Fibroblast of skin of left biceps (primary cell): ENCODE measurements at places on chromosomes 6 and 20.

GRCh38 chr20:39913274-39913673, 775.8 kb downstream of the MAFB start:
- DNase-seq = no peak

GRCh38 chr6:23213193-23213592, 643.8 kb downstream of the HDGFL1 start:
- DNase-seq = no peak

- DNase-seq = peak; percentile 38
These were observed 41.5 kb downstream of the SLC22A2 start for GRCh38 chr6:160217073-160217472.

DNA sequence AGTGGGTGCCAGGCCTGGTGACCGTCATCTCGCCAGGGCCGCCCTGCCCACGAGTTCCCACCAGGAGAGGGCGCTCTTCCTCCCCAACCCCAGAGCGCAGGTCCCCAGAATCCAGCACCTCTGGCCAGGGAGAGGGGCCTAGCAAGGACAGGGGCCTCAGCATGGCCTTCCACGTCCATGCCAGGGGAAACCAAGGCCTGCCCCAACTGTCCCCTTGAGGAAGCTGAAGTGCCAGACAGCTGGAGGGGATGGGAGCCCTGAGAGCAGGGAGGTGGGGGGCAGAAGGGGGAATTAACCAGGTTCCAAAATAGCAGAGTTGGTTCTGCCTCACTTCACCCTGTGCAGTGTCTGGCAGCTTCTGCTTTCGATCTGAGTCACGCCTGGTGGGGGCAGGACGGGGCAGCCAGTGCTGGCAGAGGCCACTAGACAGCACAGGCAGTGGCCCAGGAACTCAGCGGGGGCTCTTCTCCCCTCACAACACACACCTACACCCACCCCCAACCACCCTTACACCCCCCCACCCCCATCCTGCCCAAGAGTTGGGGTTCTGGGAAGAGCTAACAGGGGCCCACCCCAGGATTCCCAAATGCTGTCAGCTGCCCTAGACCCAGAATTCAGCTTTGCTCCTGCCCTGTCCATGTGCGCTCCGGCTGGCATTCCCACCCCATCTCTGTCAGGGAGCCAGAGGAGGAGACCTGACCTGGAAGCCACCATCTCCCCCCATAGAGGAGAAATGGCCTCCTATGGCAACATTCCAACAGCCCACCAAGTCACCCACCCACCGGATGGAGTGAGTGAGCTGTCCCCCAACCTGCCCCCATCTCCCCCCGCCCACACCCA, 29.2 kb downstream of the TFEB start:
- no peak for DNase-seq

DNA sequence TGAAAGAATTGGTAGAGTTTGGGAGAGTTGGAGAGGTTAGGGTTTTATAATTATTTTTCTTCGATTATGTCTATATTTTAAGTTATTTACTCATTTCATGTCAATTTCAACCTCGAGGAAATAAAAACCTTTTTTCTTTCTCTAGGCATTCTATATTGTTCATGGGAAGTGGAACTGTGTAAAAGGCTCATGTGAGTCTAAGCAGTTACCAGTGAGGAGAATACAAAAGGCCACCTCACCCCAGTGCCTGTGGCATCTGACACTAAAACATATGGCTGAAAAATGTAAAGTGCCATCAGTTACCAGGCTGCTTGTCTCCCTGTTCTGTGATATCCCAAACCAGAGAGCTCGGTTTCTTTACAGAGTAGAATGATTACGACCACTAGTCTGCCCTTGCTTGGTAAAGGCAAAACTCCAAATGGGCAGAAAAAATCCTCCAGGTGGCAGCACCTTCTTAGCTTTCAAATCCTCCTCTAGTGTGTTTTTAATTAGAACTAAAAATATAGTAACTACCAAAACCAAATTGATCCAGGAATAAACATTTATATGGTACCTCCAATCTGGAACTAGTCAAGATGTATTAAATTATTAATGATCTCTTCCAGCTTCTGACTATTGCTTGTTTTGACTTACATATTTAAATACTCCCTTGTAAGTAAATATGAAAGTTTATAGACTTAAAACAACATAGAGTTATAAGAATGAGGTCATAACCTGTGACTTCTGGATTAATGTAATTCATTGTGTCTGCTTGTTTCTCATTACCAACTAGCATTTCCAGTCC, 122.6 kb upstream of the MCHR2 start:
- peak; percentile 53 for DNase-seq

- no peak for DNase-seq
These were observed 15.0 kb upstream of the JARID2 start for GRCh38 chr6:15230827-15231226.

- peak; percentile 78 for DNase-seq
These were observed 15.9 kb upstream of the TBC1D20 start for GRCh38 chr20:478010-478948.

DNA sequence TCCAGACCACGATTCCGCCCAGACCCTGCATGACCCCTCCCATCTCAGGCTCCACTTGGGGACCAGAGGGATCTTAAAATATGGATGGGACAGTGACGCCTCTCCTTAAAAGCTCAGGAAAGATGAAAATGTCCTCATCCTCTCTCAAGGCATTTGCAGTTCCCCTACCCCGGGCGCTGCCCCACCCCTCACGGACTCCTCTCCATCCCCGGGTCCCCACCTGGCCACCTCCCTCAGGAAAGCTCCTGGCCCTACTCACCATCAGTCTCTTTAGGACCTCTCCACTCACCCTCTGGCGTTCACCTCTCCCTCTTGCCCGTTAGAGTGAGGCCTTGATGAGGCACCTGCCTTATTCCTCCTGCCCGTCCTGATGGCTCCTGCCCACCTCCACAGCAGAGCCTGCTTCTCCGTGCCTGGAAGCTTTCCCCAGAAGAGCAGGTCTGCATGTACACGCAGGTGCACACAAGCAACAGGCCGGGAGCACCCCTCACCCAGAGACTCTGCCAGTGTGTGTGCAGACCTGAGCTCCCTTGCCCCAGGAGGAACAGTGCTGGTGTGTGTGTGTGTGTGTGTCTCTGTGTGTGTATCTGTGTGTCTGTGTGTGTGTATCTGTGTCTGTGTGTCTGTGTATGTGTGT, 105.6 kb upstream of the NXT1 start:
- DNase-seq = no peak

DNA sequence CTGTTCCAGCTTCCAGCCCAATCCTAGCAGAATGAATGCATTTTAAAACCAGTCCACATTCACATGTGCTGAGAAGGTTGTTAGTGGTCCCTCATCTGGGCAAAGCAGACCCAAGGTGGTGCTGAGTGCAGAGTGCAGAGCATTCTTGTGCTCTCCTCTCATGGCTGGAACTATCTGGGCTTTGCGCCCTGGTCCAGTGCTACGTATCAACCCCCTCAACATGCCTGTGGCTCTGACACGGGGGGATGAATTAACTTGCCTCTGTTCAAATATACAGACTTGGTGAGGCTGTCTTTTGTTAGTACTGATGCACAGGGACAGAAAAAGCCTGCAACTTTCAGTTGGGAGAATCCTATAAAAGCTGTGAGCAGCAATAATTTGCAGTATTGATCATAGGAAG, 42.5 kb downstream of the PANK2 start:
- DNase-seq = no peak

DNA sequence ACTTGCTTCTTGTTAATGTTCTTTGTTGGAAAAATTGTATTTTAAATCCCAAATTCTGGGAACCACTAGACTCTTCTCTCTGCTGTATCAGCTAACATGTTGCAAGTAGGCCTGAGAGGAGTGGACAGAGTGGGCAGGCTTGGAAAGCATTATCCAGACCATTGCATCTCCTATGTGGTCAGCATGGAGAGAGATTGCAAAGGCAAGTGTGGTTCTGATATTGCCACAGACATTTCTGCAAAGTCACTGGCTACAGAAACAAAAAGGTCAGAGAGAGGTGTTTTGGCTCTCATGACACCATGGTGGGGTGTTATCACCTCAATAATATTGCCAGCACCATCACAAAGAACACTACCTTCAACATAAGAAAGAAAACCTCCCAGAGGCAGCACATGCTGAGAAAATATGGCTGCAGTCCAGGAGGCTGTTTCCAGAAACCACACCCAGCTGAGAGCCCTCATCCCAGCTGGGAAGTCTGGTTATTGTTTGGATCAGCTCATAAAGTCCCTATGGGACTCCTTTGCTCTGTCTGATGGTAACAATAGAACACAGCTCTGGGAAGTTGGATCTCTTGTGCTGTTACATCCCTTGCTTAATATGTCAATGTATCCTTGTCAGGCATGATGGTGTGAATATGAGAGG, 78.2 kb upstream of the TBX18 start:
- no peak for DNase-seq

DNA sequence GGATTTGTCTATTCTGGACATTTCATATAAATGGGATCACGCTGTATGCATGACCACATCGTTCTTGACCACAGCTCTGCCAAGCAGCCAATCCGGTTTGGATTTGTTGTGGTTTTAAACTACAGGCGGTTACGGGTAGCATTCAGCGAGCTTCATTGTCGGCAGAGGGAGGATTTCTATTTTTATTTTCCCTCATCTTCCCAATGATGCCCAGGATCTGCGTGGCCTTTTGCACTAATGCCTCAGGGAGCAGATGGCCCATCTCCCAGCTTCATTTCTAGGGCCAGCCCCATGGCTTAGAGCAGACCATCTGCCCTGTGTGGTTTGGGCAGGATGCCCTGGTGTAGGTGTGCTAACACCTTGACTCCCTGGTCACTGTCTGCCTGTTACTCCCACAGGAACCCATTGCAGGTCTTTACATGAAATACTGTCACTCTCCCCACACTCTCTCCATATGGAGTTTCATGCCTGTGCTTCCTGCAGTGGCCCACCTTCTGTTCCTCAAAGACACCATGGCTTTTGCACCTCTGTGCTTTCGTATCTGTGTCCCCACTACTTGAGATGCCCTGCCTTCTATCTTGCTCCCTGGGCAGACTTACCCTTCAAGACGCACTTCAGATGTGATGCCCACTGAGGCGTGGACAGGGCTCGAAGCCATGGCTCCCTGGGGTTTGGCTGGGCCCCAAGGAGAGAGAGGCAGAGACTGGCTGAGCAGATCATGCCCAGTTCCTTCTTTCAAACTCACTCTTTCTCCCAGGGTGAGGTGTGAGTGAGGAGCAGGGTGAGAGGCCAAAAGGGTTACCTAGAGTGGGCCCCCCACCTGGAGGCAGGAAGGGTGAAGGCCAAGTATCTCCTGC, 26.0 kb downstream of the SDCBP2 start:
- no peak for DNase-seq

GRCh38 chr6:43124481-43124880, 46.6 kb upstream of the SRF start:
- DNase-seq = no peak

- no peak for DNase-seq
These were observed 177.7 kb downstream of the BTBD3 start for GRCh38 chr20:12095180-12095920.

DNA sequence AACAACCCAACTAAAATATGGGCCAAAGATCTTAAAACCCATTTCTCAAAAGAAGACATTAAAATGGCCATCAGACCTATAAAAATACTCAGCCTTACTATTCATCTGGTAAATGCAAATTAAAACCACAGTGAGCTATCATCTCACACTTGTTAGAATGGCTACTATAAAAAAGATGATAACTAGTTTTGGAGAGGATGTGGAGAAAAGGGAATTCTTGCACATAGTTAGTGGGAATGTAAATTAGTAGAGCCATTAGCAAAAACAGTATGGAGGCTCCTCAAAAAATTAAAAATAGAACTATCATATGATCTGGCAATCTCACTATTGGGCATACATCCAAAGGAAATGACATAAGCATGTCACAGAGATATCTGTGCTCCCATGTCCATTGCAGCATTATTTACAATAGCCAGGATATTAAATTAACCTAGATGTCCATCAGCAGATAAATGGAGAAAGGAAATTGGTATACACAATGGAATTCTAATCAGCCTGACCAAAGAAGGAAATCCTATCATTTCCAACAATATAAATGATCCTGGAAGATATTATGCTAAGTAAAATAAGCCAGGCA, 2.9 kb downstream of the SIRPB1 start:
- no peak for DNase-seq
